ENCODE measurements at places on chromosomes 1 and 21.
A peak's percentile ranks its signal among the peaks of the same experiment; 100 is the strongest.

DNA sequence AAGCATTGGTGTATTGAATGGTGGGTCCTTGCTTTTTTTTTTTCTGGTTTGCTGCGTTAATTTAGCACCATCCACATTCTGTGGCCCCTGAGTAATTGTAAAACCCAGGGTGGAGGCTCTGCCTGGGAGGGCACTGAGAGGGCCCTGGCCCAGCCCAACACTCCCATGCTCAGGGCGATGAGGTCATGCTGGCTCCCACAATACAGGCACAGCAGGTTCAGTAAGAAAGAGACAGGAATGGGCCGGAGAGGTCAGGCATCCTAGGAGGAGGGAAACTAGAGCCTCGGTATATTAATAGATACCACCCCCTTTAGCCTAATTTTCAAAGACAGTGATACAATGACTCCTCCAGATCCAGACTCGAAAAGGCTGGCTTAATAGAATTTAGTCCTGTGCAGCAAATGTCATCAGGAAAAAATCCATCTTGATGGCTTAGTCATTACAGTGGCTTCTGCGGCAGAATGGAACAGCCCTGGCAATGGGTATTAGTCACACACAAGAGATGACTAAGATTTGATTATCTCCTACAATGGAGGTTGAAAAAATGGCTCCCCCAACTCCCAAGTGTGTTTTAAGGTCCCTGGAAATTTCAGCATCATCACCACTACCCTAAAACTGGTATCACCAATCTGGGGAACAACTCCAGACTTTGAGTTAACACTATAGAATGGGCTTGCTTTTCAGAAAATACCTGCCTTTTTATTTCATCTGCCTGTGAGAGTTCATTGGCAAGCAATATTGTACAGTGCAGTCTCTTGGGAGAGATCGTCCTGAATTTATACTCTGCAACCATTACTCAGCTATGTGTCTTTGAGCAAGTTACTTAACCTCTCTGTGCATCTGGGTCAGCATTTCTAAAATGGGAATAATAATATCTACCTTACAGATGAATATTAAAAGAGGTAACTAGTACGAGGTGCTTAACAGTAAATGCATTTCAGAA lies 43.9 kb upstream of the LYST start:
- DNase-seq: no peak
- H3K27ac ChIP-seq: no peak overlapping the region
- H3K36me3 ChIP-seq: no peaks in the 10 kb centered on the region
- no peak overlapping the region for H3K4me3 ChIP-seq

- H3K27ac ChIP-seq: no peak overlapping the region
- H3K36me3 ChIP-seq: no peaks in the 10 kb centered on the region
- peaks cover 15% of the 10 kb centered on the region for H3K4me1 ChIP-seq
- DNase-seq: no peak
Measured at GRCh38 chr1:161953256-161953920, 70.3 kb downstream of the OLFML2B start.

DNA sequence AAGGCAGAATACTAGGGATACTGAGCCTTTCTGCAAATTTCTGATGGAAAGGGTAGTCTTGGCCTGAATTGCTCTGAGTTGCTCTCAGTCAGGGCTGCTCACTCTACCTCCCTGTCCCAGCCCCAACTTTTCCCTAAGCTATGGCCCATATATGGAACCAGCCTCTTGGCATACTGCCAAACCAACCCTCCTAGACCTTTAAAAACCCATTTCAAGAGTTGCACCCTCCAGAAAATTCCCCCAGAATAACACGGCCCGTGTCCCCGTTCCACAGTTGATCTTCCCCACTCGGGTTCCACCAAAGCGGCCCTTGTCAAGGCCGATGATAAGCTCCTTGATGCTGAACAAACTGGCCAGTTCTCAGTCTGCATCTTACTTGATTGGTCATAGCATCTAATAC lies 25.4 kb downstream of the SYT6 start:
- peaks cover 46% of the 10 kb centered on the region for H3K4me1 ChIP-seq
- no peaks in the 10 kb centered on the region for H3K27me3 ChIP-seq
- no peaks in the 10 kb centered on the region for H3K36me3 ChIP-seq
- H3K4me3 ChIP-seq: no peak overlapping the region

DNA sequence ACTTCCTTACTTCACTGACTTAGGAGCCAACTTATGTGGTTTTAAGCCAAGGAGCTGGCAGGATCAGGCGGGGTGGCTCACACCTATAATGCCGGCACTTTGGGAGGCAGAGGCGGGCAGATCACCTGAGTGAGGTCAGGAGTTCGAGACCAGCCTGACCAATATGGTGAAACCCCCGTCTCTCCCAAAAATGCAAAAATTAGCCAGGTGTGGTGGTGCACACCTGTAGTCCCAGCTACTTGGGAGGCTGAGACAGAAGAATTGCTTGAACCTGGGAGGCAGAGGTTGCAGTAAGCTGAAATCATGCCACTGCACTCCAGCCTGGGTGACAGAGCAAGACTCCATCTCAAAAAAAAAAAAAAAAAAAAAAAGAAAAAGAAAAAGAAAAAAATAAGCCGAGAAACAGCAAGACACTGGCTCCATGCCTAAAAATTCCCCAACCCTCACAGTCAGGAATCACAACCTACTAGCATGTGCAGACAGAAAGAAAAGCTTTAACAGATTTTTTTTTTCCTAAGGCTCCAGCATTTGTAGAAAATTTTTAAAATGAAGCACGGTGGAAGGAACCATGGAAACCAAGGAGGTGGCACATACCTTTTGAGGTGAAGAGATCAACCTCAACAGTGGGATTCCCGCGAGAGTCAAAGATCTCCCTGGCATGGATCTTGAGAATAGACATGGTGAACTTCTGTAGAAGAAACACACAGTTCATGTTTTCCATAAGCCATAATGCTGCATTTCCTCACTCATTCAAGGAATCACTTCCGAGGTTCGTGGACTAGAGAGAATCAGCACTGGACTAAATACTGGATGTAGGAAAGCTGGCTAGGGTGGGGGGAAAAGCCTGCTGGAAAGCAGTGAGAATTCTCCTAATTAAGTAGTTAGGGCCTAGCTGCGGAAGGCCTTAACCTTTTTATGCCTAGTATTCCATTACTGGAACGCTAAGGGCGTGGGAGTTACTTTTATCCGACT lies 4.0 kb downstream of the ENO1 start:
- no peaks in the 10 kb centered on the region for H3K27me3 ChIP-seq
- no peak for DNase-seq
- H3K4me1 ChIP-seq: peaks cover 59% of the 10 kb centered on the region
- H3K4me3 ChIP-seq: peak overlapping the region; percentile 86

GRCh38 chr1:212938846-212939245 lies 11.5 kb upstream of the VASH2 start:
- no peaks in the 10 kb centered on the region for H3K36me3 ChIP-seq
- no peaks in the 10 kb centered on the region for H3K27me3 ChIP-seq
- H3K27ac ChIP-seq: no peak overlapping the region
- DNase-seq: no peak
- no peaks in the 10 kb centered on the region for H3K4me1 ChIP-seq

DNA sequence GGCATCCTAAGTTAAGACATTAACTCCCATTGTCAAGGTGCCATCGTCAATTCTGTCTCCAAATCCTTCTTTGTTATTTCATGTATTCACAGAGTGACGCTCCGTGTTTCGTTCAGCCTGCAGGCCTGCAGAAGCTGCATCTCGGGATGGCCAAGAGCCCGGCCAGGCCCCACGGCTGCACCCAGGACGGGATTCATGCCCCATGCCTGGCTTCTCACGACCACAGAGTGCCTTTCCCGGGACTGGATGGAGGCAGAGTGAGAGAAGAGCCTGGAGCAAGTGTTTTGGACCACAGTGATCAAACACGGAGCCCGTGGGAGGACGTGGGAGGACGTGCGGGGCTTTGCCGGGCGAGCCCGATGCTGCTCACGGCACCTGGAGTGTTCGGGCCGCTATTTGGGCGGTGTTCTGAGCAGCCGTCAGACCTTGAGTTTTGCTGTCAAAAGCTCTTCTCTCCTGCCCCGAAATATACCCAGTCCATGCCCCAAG lies 56.8 kb downstream of the COL6A1 start:
- no peaks in the 10 kb centered on the region for H3K36me3 ChIP-seq
- DNase-seq: no peak
- H3K4me1 ChIP-seq: no peaks in the 10 kb centered on the region
- no peak overlapping the region for H3K27ac ChIP-seq
- H3K27me3 ChIP-seq: no peaks in the 10 kb centered on the region
- no peak overlapping the region for H3K4me3 ChIP-seq

DNA sequence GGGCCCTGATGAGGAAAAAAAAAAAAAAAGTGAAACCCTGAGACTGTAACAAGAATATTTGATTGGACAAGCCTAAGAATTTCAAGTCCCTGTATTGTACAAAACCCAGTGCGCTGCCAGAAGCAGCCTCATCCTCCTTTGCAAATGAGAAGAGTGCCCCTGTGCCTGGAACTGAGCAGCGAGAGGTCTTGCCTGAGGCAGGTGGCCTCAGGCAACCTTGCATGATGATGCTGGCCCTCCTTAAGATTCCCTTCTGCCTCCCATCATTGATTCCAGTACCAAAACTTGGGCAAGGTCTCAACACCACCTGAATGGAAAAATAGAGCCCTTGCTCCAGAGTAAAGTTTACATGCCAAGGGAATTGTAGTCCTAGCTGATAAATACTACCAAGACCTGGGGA lies 129.6 kb upstream of the RAB4A start:
- DNase-seq: no peak
- no peaks in the 10 kb centered on the region for H3K36me3 ChIP-seq
- H3K27ac ChIP-seq: no peak overlapping the region
- peaks cover 6% of the 10 kb centered on the region for H3K4me1 ChIP-seq

- no peak for DNase-seq
- no peaks in the 10 kb centered on the region for H3K4me1 ChIP-seq
- no peak overlapping the region for H3K27ac ChIP-seq
- no peaks in the 10 kb centered on the region for H3K36me3 ChIP-seq
Measured at GRCh38 chr21:27464648-27465047, 497.8 kb upstream of the ADAMTS5 start.

DNA sequence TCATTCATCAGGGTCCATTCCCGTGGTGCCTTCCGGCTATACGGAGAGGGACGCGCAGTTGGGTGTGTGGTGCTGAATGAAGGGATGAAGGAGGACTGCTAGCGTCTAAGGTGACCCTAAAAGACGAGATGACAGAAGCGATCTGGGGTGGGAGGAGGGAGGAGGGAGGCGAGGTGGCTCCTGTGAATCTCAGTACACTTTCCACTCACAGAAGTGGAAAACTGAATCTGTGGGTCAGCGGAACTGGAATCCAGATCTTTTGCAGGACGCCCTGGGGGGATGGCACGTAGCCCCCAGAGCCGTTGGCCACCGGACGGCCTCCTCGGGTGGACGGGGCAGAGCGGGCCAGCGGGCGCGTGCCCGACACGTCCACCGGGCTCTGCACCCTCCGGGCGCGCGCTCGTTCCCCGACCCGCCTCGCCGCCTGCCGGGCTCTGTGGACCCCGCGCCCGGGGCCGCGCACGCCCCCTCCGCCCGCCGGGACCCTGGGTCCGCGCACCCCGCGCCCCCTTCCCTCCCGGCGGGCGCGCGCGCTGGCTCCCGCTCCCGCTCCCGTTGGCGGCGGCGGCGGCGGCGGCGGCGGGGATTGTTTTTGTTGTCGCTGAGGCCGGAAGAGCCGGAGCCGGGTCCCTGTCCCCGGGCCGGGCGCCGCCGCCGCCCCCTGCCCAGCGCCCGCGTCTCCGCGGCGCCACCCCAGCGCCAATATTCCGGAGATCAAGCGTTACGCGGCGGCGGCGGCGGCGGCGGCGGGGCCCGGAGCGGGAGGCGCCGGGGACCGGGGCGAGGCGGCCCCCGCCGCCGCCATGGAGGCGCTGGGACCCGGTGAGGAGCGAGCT lies at the start of gene AGO4:
Gene AGO4, plus strand, starts transcription at position 403 of the 836 bp plus-strand sequence. Its CDS starts 401 bp downstream, at position 804.
- H3K4me1 ChIP-seq: peaks cover 35% of the 10 kb centered on the region
- DNase-seq: peak; percentile 75
- H3K27me3 ChIP-seq: no peaks in the 10 kb centered on the region
- peak within 1 kb of the TSS; percentile 77 for H3K27ac ChIP-seq
- H3K36me3 ChIP-seq: no peaks in the 10 kb centered on the region

- no peaks in the 10 kb centered on the region for H3K36me3 ChIP-seq
- no peak overlapping the region for H3K27ac ChIP-seq
- H3K4me1 ChIP-seq: peaks cover 3% of the 10 kb centered on the region
Measured at GRCh38 chr1:22420455-22421053, 31.1 kb upstream of the ZBTB40 start.
